ENCODE measurements at places on chromosomes 1 and 21.

DNA sequence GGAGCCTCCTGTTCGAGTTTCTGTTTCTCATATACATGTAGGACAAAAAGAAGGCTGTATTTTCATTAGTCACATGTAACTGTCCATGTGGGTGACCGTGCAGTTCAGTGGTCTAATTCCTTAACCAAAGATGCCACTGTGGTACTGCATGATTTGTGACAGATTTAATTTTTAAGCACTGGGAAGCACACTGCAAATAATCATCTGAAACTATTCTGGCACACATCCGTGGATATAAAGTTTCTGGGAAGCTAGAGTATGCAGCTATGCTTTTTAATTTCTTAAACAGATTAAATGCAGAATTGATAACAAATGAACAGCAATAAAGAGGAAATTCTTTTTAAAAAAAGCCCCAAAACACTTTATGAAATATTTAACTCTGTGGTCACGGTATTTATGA, 254.8 kb downstream of the LMO4 start:
- no peak for DNase-seq

- peak; percentile 9 for DNase-seq
Measured at GRCh38 chr1:248696261-248696660, 6.3 kb downstream of the OR14I1 start.

DNA sequence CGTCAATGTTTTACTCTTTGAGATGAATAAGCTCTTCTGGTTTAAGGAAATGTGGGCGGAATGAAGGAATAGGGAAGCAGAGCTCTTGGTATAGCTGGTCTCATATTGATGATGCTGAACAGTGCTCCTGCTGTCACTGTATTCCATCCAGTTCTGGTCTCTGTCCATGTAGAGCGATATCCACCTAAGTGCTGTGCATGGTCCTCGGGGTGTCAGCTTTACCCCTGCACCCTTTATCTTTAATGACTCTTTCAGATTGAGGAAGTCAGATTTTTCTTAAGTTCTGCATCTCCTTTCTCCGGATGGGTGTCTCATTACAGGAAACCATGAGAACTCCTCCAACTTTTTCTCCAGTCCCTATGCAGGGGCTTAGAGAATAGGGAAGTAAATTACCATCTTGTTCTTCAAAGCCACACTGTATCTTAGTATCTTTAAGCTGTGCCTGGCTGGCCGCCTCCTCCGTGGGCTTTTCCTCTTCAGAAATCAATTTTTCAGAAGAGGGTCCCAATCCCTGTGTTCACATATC, 52.9 kb downstream of the PDE4B start:
- no peak for DNase-seq

DNA sequence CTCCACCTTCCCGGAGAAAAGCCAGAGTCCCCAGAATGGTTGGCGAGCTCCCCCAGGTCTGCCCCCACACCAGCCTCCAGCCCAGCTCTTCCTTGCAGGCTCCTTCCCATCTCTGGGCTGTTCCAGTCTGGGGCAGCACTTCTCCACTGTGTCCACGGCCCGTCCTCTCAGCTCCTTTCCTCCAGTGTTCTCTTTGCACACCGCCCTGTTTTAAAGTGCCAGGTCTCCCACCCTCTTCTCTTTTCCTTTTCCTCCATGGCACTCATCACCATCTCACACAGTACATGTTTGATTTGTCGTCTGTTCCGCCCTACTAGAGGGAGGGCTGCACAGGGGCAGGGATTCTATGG, 6.1 kb upstream of the PCSK9 start:
- no peak for DNase-seq

GRCh38 chr21:45279446-45280177, 8.1 kb downstream of the POFUT2 start:
- DNase-seq: no peak

GRCh38 chr1:224059897-224060427, 53.9 kb upstream of the FBXO28 start:
- DNase-seq: no peak

DNA sequence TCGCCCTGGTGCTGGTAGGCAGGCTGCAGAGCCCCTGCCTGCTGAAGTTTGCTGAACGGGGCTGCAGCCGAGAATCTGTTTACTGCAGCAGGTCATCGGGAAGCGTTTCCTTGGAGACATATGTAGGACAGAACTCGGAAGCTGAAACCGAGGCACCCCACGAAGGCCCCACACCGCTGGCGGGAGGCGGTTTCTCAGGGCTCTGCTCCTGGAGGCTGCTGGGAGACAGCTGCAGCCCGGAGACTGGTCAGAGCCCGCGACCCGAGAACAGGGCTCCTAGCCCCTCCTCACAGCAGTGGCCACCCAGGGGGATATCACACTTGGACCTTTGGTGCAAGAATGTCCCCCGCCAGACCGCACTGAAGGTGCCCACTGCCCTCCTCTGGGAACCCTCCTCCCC, 12.7 kb upstream of the PLCH2 start:
- DNase-seq: no peak

DNA sequence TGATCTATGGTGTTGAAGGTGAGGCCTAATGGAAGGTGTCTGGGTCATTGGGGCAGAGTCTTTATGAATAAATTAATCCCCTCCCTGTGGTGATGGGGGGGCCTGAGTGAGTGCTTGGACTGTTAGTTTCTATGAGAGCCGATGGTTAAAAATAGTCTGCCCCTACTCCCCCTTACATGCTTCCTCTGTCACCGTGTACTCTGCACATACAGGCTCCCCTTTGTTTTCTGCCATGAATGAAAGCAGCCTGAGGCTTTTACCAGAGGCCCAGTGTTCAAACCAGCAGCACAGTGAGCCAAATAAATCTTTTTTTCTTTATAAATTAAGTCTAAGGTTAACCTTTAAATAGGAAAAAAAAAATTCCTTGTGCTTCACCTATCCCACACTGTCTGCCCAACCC, 657.0 kb downstream of the AMY1C start:
- DNase-seq: no peak

GRCh38 chr1:5522531-5523145, 469.6 kb downstream of the NPHP4 start:
- DNase-seq: no peak

- DNase-seq: no peak
Measured at GRCh38 chr1:21143138-21143537, 33.6 kb downstream of the EIF4G3 start.

DNA sequence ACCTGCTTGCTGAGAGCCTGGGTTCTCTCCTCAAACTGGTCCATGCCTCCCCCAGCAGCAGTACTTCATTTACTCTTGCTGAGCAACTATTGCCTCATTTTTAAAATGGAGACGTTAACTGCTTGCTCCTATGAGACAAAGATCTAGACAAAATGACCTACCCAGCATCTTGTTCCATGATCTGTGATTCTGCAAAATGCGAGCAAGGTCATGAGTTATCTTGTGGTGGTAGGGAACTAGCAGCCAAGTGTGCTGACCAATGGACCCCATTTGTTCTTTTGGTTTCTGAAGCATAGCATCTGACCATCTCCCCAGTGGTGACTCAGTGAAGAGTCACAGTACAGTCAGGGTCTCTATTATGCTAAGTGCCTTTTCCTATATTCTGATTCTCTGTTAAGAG, 40.4 kb downstream of the TBX15 start:
- peak; percentile 11 for DNase-seq

DNA sequence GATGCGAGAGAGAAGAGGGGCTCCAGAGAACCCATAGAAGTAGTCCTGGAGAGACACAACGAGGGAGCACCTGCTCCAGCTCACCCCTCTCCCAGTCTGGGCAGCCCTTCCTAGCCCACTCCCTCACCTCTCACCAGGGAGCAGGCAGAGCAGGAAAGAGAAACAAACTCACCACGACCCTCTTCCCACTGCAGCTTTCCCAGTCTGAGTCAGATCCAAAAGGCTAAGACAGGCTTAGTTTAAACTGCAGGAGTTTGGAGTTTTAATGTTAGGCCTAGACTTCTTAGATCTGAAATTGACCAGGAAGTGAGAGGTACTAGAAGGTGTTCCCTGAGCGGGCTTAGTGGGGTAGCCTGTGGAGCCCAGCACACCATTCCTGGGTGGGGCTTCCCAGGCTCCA, 29.6 kb downstream of the SLC1A7 start:
- no peak for DNase-seq

DNA sequence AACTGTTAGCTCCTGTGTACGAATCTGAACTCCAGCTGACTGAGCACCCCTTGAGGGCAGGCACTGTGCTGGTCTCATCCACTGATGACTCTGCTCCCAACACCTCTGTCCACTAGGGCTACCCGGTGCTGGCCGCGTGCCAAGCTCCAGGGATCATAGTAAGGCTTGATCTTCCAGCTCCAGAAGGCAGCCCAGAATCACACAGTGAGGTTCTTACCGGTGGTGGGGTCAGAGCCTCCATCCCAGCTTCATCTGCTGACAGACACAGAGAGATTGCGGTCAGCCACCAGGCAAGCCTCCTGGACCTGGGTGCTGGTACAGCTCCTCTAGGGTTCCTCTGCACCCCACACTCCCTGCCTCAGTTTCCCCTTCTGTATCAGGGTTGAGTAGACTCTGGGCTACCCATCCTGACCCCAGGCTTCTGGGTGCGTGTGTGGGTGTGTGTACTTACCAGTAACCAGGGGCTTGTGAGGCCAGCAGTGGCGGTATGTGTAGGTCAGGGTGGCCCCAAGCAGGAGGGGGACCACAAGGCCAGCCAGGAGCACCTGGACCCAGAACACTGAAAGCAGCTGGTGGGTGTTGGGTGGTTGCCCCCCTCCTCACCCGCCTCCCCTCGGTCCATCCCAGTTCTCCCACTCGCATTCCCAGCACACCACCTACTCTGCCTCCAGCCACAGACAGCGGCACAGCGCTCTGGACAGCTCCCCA, 3.4 kb downstream of the TNFRSF25 start:
- no peak for DNase-seq

DNA sequence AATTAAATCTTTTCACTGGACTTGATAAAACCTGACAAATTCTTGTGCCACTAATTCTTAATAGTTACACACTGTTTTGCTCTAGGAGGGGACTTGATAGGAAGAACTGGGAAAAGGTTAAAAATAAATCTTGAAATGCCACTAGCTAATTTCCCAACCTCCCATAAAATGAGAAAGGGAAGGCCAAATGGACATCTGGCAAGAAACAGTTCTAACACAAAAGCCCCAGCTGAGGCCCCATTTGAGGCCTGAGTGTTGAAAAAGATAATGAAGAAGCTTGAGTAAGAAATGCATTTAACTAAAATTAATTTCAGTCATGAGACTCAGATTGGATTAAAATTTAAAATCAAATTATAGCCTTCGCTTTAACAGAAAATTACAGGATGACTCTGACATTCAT, 11.2 kb upstream of the RAP1GAP start:
- DNase-seq: no peak

- DNase-seq: no peak
Measured at GRCh38 chr1:173403996-173404395, 73.1 kb upstream of the PRDX6 start.

- DNase-seq: peak; percentile 61
Measured at GRCh38 chr1:36217670-36218069, 6.6 kb upstream of the THRAP3 start.

- peak; percentile 85 for DNase-seq
Measured at GRCh38 chr1:206909161-206909882, 12.1 kb downstream of the IL24 start.

GRCh38 chr1:42141978-42142377, 11.2 kb upstream of the GUCA2B start:
- no peak for DNase-seq

DNA sequence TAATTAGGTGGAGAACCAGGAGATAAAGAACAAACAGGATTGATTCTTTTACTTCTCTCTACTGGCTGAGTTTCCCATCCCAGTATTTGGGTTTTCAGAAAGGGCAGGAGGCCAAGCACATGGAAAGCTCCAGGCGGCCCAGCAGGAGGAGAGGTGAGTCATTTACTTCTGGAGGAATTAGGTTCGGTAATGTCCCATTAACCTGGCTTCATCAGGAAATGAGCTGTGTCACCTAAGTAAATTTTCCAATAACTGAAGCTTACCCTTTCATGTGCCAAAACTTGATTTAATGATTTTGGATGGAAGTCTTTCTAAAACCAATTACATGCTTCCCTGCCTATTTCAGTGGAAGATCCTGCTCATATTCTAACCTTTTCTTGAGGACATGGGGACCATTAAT, 257.6 kb upstream of the USP24 start:
- DNase-seq: peak; percentile 47

- DNase-seq: no peak
Measured at GRCh38 chr1:91190996-91191395, 169.2 kb upstream of the ZNF644 start.

GRCh38 chr1:116496898-116497297, 73.9 kb downstream of the CD58 start:
- DNase-seq: no peak

DNA sequence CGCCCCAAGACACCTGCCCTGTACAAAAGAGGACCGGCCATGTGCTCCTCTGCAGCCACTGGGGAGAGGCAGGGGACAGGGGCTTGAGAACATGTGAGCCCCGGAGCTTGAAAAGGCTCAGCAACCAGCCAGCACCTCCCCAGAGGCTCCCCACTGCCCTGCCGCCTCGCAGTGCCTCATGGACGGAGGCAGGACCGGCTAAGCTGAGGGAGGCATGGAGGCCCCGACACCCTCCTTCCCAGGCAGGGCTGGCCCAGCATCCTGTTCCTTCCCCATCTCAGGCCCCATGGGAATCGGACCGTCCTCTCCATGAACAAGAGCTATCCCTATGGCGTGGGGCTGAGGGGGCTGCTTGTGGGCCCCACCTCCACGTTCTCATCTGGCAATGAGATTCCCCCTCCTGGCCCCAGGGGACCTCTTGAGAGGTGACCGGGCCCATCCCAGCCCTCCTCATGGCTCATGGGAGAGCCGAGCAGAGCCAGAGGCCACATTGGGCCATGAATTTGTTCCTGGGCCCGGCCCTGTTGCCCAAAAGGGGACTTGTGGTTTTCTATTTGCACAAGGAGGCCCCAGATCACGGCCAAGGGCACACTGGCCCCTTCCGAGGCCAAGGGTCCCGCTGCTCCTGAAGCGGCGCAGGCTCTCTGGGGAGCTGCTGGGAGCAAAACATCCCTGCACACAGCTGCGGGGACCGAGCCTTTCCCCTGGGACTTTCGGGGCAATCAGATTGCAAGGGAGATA, 65.2 kb upstream of the ARHGEF16 start:
- DNase-seq: no peak

Data from epithelial cell of esophagus (primary cell).